Kidney (tissue), 22 donors: ENCODE measurements at places on chromosomes 6 and 20. TPM values are rescaled to one million over a fixed set of nuclear protein-coding genes. Genes with fewer than 3 reads are reported as not detected.

The OR2H1 gene
- not detected for polyA plus RNA-seq

DNA sequence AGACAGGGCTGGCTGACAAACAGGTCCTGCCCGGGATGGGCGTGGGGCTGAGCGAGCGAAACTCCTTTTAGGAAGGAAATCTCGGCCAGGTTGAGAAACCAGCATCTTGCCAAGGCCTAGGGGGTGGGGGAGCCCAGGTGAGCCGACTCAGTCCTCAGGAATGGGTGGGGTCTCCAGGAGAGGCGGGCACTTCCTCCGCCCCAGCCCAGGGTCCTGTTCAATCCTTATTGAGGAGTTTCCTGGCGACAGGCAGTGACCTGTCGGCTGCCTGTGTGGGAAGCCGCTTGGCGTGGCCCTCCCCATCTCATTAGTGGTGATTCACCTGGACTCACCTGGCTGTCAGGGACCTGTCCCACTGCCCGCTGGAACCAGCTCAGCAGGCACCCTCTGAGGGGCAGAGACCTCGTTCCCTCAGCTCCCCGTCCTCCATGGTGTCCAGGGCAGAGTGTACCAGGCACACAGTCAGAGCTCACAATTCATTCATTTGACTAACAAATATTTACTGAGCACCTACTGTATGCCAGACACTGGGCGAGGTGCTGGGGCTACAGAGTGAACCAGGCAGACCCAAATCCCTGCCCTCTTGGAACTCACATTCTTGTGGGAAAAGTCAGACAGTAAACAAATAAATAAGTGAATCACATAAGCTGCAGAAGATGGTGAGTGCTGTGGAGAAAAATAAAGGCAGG is 51.1 kb downstream of the FGD2 start:
- H3K4me1 ChIP-seq = peaks cover 10% of the 10 kb centered on the region
- H3K36me3 ChIP-seq = no peaks in the 10 kb centered on the region
- no peak for DNase-seq
- H3K27ac ChIP-seq = no peak overlapping the region
- H3K4me3 ChIP-seq = no peak overlapping the region
- no peaks in the 10 kb centered on the region for H3K27me3 ChIP-seq

DNA sequence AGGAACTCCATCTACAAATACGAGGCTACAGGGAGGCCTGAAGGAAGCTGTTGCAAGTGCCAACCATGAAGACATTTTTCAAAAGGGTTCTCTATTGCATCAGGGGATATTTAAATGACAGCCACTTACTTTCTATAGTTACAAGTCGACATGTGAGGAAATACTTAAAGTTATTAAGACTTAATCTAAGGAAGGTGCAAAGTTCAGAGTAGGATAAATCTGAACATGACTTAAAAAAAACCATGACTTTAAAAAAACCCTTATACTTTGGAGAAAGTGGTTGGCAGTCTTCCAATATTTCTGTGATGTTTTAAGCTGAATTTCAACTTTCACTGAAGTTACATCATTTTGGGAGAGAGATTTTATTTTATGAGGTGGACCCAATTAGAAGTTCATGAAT is 56.3 kb upstream of the EMILIN3 start:
- H3K4me3 ChIP-seq = no peak overlapping the region
- no peaks in the 10 kb centered on the region for H3K27me3 ChIP-seq
- H3K36me3 ChIP-seq = peaks cover 13% of the 10 kb centered on the region
- H3K27ac ChIP-seq = no peak overlapping the region

The SLC26A8 gene
- polyA plus RNA-seq = not detected

DNA sequence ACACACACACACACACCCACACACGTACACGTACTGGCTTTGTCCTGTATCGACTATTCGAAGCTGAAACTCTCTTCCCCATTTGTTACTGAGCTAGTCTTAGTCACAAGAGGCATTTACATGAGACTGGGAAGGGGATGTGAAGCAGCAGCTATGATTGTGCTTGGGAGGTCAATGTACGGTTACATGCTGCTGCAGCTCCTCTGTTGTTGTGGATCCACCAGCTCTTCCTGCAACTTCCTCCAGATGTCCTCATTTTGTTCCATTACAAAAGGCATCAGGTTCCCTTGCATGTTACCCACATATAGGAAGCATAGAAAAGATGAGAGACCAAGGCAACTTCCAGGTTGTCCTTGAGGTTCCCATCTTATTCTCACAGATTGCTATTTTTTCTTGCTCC is 612.4 kb upstream of the IMPG1 start:
- H3K4me1 ChIP-seq = no peaks in the 10 kb centered on the region
- H3K27ac ChIP-seq = no peak overlapping the region
- peak; percentile 10 for DNase-seq
- no peak overlapping the region for H3K4me3 ChIP-seq

The SPEF1 gene
- polyA plus RNA-seq = 3.8 TPM

DNA sequence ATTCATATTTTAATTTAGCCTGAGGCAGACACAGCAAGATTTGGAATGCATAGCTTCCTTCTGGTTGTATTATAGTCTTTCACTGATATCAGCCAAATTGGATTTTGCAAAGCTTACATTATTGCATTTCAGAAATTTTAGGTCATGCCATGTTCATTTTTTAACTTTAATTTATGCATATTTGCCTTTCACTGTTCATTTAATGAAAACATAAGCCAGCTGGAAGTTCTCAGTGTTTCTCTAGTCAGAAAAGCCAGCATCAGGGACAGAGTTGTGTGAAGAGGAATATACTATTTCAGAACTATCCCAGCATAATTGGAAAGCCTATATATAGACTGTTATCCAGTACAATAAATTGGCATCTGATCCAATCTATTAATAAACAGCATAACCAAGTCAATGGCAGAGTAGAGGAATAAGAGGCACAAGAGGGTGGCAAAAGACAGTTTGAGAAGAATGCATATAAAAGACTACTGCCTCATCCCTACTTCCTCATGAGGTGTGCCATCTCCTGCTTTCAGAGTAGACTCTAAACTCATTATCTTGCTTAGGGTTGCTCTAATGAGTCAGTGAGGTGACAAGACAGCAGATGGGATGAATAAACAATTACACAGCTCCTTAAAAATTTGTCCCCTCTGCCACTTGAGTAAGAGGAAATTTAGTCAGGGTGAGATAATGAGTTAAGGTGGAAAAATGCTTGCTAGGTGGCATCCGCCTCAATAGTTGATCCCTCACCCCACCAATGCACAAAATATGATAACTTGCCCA is 159.8 kb upstream of the HCRTR2 start:
- DNase-seq = no peak
- no peaks in the 10 kb centered on the region for H3K4me1 ChIP-seq
- H3K27me3 ChIP-seq = no peaks in the 10 kb centered on the region

- DNase-seq = peak; percentile 86
- H3K4me1 ChIP-seq = no peaks in the 10 kb centered on the region
Measured at GRCh38 chr6:113909224-113909856, 52.2 kb downstream of the MARCKS start.

DNA sequence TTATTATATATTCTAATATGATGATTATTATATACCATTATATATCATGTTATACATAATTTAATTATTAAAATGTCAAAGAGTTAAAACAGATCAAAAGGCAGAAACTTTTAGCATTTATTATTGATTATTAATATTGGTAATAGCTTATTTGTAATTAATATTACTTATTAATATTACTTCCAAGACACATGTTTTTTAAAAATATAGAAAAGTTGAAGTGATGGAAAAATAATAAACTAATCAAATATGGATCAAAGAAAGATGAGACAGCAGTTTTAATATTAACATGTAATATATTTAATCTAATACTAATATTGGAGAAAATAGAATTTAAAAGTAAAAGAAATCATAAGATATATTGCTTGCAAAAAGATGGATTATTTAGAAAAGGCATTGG is 154.6 kb upstream of the TAB2 start:
- H3K4me3 ChIP-seq = no peak overlapping the region
- no peaks in the 10 kb centered on the region for H3K4me1 ChIP-seq
- DNase-seq = no peak

- no peaks in the 10 kb centered on the region for H3K27me3 ChIP-seq
- no peak overlapping the region for H3K4me3 ChIP-seq
- H3K4me1 ChIP-seq = no peaks in the 10 kb centered on the region
- no peak for DNase-seq
Measured at GRCh38 chr6:90249458-90249857, 47.2 kb downstream of the BACH2 start.
